Stimulated activated CD4-positive, alpha-beta T cell treated with anti-CD3 and anti-CD28 coated beads, Interleukin-1b, Interleukin-23, amount 100 ng/mL, for 1 hour (primary cell): ENCODE measurements at places on chromosomes 5 and 9.

- no peak for DNase-seq
These were observed 1.9 kb downstream of the LRRC14B start for GRCh38 chr5:192970-193831.

DNA sequence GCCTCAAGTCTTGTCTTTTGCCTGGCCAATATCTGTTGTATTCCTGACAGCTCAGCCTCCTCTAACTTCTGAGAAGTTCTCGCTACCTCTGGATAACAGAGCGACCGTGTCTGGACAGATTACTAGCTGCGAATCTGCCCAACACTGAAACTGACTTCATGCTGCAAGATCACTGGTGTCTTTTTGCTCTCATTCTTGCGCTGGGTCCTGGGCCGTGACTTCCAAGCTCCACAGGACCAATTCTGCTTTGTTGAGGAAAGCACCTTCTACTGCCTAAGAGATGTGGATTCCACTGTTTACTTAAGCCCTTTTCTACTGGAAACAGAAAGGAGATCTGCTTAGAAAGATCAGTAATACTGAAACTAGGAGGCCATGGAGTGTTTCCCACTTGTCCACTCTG lies 978.8 kb upstream of the DMAC1 start:
- DNase-seq: no peak

- no peak for DNase-seq
These were observed 11.6 kb upstream of the RFK start for GRCh38 chr9:76405868-76406267.

- DNase-seq: no peak
These were observed 50.5 kb downstream of the DAPK1 start for GRCh38 chr9:87548159-87548558.

DNA sequence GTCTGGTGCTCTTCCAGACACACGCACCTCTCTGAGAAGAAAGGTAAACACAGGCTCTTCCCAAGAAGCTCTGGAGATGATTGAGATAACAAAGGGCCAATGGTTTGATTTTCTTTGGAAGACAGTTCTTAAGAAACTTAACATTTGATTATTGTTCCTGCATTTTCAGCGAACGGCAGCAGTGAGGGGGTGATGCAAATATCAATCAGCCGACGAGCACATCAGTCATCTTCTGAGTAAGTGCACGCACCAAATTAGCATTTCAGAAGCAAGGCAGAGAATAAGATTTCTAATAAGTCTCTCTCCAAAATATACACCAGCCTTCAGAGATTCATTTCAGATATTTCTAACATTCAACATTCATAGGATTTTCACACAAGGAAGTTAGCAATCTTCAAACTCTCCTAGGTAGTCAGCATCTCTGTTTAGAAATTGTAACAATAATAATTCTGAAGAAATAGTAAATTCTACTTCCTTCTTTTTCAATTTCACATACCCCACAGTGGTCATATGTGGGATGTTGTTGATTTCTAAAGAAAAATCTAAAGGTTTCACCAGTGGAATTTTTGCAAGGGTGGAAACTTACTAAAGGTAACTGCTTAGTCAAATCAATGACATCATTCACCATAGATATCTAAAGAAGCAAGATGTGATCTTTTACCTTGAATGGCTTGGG lies 250.3 kb downstream of the SEC61B start:
- no peak for DNase-seq

DNA sequence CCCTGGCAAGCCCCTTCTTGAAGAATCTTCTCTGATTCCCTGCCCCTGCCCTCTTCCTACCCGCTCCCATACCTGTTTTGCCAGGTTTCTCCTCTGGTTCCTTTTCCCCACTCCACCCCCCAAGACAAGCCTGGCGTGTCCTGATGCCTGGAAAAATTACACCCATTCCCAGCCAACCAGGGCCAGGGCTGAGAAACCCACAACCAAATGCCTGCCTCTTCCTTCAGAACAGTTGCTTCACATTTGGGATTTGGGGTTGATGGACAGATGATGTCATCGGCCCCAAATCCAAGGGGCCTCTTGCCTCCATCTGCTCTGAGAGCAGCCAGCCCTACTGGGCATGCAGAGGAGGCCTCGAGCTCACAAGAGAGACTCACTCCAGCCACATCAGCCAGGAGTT lies 8.8 kb upstream of the NEK6 start:
- no peak for DNase-seq

DNA sequence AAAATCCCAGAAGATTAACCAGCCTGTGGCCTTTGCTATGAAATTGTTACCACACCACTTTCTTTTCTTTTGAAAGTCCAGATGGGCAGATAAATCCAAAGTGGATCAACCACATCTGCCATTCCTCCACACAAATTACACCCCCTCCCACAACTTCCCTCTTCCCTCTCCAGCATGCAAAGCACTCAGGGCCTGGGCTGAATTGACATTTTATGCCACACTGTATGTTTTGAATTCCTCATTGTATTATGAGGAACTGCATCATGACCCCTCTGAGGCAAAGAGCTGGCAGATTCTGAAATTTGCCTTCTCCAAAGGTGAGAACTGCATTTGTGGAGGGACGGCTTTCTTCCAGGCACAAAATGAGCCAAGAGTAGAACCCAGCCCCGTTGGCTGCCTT lies 589.2 kb upstream of the KLF4 start:
- DNase-seq: no peak

GRCh38 chr5:147397616-147398015 lies 112.3 kb downstream of the DPYSL3 start:
- no peak for DNase-seq

DNA sequence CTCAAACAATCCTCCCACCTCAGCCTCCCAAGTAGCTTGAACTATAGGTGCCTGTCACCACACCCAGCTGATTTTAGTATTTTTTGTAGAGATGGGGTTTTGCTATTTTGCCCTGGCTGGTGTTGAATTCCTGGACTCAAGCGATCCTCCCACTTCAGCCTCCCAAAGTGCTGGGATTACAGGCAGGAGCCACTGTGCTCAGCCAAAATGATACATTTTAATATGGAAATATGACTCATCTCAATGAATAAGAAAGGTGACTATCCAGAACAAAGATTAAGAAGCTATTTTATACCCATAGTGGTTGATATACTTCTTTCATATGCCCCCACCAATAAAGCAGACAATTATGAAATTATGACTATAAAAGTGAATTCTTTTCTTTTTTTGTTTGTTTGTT lies 166.2 kb downstream of the NFIB start:
- DNase-seq: no peak

DNA sequence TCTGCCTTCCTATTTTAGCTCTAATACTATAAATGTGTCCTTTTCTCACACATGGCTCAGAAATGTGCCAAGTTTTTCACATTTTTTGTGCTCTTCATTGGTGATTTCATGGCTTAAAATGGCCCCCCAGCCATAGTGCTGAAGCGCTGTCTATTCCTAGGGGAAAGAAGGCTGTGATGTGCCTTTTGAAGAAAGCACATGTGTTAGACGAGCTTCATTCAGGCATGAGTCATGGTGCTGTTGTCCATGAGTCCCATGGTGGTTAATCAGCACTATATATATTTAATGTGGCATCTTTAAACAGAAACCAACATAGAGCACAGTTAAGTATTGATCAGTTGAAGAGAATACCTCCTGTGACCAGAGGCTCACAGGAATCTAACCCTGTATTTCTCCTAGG lies 55.8 kb downstream of the PDE8B start:
- no peak for DNase-seq

DNA sequence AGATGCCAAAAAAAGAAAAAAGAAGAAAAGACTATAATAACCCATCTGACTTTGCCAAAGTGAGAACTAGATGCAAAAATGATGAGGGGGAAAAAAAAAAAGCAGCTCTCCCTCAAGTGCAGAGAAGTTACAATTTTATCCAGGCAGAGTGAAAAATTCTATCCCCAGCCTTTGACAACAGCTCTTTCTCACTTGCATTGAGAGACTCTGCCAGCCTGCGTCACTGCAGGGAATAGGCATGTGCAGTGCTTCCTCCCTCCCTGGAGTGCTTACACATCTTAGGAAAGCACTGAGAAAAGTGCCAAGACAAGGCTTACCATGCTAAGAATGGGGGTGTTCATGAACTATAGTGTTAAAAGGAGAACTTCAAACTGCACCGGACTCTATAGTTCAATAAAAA lies 418.6 kb upstream of the TYRP1 start:
- DNase-seq: no peak

DNA sequence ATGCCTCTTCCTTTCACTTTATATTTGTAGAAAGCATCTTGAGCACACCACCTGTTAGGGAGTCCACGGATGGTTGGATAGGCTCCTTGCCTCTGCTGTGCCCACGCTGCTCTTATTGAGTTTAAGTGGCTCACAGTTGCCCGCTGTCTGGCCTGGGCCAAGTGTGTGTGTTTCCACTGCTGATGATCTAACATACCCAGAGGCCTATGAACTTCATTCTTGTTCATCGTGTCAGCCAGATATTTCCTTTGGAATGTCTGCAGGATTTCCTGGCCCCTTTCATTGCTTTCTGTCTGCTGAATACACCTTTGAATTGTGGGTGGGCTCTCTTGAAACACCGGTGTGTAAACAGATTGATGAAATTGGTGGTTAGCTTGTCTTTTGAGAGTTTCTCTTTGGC lies 46.6 kb downstream of the MVB12B start:
- DNase-seq: no peak

DNA sequence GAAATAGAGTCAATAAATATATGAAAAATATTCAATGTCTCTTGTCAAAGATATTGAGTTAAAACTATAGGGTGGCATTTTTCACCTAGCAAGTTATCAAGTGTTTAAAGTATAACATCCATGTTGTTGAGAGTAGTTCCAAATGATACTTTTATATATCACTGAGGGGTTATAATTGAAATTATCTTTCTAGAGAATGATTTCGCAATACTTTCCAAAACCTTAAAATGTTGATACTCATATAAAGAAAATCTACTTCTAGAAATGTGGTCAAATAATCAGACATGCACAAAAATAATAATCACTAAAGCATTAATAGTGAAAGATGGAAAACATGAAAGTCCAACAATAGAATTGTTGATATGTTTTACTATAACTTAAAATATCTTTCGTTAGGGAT lies 50.1 kb downstream of the OXCT1 start:
- DNase-seq: no peak

DNA sequence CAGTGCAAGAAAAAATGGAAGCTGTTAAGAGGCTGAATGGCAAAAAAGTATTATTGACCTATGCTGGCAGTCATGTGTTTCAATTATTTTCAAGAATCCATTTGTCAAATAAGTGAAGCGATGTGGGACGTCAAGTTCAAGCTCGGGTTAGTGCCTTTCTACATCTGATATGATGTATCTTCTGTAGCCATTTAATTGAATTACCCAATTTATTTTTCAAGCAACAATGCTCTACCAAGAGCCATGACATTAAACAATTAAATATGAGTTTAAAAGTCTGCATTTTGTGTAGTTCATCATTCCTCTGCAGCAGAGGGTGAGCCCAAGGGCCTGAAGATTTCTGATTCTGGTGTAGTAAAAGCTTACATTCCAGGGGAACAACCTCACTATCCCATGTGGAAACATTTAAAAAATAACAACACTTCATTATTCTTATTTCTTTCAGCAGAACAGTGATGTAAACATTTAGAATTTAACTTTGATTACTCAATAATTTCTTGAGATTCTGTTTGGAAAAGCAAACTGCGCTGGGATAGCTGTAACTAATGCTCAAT lies 619.7 kb upstream of the ARRDC3 start:
- DNase-seq: no peak

- no peak for DNase-seq
These were observed 69.4 kb upstream of the PSD2 start for GRCh38 chr5:139726248-139726647.

DNA sequence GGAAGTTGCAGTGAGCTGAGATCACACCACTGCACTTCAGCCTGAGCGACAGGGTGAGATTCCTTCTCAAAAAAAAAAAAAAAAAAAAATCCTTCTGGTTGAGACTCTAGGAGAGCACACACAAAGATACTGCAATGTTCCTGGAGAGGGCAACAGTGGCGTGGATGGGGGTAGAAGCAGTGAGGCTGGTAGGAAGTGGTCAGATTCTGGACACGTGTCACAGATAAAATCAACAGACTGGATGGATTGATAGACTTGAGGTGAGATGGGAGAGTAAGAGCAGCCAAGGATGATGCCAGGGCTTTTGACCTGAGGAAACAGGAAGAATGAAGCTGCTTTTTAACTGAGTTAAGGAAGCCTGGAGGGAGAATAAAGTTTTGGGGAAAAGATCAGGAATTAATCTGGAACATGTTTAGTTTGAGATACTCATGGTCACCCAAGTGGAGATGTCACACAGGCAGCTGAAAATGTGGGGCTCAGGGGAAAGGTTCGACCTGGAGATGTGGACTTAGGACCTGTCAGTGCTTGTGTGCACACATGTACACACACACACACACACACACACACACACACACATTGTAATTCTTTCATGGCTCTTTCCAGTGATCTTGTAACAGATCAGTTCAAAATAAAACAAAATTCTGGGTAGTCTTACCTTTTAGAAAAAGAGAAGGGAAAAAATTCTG lies 88.1 kb downstream of the FANCC start:
- no peak for DNase-seq

DNA sequence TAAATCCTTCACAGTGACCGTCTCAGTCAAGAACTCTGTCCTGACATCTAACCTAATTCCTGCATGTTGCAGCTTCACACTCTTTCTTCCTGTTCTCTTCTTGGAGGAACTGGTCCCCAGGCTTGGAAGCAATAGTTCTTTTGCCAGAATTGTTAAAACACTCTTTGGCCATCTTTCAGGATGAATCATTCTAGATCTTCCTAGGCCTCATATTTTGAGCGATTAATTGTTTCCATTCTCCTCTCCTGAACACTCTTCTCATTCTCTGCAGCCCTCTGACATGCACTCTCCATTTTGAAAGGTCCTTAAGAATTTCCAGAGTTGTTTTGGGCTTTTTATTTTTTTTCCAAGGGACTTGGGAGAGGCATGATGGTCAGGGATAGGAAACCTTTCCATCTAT lies 85.8 kb downstream of the FAM114A2 start:
- DNase-seq: no peak

DNA sequence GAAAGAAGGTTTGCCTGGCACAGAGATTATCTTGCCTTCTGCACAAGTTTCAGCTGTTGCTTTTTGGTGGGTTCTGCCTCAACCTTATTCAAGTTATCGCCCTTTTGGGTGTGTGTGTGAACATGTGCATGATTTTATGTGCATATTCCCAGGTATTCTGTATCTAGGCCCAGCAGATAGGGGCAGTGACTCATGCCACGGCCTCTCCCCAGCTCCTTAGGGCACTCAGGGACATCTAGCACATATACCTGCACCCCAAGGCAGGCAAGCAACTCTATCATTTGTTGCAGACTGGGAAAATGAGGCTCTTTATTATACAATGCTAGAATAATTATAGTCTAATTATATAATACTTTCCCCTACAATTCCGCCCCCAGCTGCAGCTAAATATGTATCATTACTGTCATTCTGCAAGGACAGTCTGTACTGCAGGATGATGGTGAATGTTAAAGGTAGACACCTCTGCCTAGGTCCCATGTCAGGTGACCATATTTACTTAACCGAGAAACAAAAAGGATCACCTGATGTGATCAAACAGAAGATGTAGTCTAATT lies 128.9 kb downstream of the PDE8B start:
- DNase-seq: no peak
